ENCODE measurements at places on chromosomes 2 and 18. TPM values are rescaled to one million over a fixed set of nuclear protein-coding genes. Genes with fewer than 3 reads are reported as not detected.

DNA sequence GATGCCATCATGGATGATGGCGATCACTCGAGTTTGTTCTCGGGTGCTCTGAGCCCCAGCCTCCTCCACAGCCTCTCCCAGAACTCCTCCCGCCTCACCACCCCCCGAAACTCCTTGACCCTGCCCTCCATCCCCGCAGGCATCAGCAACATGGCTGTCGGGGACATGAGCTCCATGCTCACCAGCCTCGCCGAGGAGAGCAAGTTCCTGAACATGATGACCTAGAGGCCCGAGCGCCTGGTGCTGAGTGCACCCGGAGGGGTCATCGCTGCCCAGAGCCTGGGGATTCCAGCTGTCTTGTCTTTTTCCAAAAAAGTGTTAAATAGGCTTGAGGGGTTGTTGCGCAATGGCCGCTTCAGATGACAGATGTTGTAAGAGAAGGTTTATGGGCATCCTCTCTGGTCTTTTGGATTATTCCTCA is 254.8 kb downstream of the GLI2 start:
- no peak for DNase-seq

GRCh38 chr18:31042406-31043181 is at the start of gene DSC3:
Gene DSC3, minus strand, starts transcription at chr18:31042742. Its CDS starts 82 bp downstream, at chr18:31042660.
- peak; percentile 13 for DNase-seq

DNA sequence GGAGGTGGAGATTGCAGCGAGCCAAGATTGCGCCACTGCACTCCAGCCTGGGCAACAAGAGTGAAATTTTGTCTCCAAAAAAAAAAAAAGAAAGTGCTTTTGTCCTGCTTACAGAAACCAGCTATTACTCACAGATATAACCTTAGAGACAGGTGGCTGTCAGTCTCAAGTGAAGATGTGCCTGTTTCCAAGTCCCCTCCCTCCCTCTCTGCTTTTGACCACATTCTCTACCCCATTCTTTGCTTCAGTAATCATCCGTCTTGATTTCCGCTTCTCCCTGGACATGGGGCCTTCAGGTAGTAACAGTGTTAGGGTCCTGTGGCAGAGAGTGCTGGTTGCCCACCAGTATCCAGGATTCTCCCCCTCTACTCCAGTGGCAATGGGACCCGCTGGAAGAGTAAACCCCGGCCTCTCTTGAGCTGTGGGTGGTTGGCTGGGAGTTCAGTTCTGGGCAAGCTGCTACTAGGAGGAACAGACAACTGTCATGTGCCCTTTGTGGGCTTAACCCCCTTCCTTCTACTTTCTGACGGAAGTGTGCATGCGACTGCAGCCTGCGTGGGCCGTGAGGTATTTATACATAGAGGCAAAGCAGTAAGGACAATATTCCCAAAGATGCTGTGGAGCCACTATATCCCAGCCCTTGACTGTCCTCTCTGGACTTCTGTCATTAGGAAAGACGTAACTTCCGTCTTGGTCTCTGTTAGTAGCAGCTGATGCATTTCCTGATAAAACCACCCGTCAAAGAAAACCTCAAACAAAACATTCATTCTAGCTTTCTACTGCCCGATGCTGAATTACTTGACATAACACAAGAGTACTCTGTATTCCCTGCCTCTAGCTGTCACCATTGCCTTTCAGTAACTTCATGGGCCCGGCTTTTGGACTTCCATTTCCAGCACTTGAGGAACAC is 17.8 kb downstream of the PDCL3 start:
- DNase-seq, result no peak

DNA sequence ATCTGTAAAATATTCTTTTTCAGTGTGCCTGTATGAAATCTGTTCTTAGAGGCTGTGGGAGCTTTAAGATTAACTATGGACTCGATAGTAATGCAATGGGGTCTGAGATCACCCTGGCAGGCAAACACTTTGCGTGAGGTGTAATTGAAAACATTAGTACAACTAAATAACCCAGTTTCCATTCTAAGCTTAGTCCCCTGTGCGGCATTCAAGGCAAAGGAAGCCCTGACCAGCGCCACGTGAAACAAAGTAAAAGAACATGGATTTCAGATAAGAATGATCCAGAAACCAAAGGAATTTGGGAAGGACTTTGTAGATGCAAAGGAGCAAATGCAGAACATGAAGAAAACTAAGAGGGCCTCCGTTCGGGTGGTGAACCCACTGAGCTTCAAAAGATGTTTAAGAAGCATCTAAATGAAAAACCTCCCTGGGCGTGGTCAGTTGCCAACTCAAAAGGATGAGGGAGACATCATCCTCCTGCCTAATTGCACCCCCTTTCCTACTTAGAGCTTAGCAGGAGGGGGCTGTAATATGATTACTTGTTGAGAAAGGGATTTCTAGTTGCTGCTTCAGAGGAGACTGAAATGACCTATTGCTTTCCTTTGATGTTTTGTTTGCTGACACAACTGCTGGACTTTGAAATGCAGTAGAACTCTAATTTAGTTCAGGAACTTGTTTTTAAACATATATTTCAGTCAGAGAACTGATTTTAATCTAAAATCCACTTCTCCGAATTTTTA is 7.9 kb upstream of the CETN1 start:
- DNase-seq, result no peak

GRCh38 chr2:49616800-49617199 is 462.5 kb upstream of the FSHR start:
- DNase-seq, result no peak

GRCh38 chr2:149601141-149601796 is 13.7 kb upstream of the MMADHC start:
- no peak for DNase-seq

GRCh38 chr2:69390001-69390400 is 3.0 kb upstream of the GFPT1 start:
- no peak for DNase-seq

DNA sequence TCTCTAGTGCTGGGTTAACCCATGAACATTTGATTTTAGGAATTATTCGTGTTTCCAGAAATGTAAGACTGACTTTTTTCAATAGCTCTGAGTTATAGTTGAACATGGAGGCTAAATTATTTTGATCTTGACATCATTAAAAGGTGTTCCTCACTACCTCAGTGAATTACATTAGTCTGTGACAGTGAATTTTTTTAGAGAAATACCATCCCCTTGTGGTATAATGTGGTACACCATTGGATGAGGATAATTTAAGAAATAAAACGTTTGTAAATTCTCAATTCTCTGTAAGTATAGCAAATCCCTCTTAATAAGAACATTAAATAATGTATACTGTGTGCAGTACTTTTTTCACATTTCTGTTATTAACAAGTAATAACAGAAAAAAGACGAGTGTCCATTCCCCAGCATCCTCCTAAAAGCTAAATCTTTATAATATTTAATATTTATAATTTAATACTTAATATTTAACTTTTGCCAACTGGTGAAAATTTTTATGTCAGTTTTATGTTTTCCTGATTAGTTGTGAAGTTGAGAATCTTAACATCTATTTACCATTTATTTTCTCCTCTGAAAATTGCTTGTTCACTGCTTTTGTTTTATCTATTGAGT is 70.3 kb upstream of the CWC22 start:
- DNase-seq, result no peak

The GAL3ST2 gene
- 0.21 TPM for total RNA-seq

The SEMA4F gene
- total RNA-seq, result 14.5 TPM

The PDE11A gene
- total RNA-seq, result 2.3 TPM

The DNAJC5G gene
- total RNA-seq, result 3.9 TPM

Data from uterus (tissue), 4 donors.